ENCODE measurements at places on chromosomes 11 and 22. TPM values are rescaled to one million over a fixed set of nuclear protein-coding genes. Genes with fewer than 3 reads are reported as not detected.

The CNTN5 gene
- not detected for polyA plus RNA-seq

- DNase-seq: peak; percentile 63
Measured at GRCh38 chr22:49670456-49671330, 157.0 kb downstream of the BRD1 start.

DNA sequence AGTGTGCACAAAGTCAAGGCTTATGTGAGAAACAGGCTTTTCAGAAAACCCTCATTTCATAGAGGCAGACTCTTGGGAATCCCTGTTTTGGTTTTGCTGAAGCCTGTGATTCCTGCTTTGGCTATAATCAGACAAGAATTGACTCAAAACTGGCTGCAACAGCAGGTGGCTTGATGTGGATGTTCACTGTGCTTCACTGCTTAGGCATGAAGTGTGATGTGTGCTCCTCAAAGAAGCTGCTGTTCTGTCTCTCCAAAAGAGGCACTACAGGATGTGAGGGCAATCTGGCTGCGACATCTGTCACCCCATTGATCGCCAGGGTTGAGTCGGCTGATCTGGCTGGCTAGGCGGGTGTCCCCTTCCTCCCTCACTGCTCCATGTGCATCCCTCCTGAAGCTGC lies 103.5 kb downstream of the C11orf58 start:
- no peak for DNase-seq

GRCh38 chr11:70612459-70613141 lies 214.3 kb downstream of the CTTN start:
- no peak for DNase-seq
